ENCODE measurements at places on chromosomes 13 and 19.
A peak's percentile ranks its signal among the peaks of the same experiment; 100 is the strongest.

DNA sequence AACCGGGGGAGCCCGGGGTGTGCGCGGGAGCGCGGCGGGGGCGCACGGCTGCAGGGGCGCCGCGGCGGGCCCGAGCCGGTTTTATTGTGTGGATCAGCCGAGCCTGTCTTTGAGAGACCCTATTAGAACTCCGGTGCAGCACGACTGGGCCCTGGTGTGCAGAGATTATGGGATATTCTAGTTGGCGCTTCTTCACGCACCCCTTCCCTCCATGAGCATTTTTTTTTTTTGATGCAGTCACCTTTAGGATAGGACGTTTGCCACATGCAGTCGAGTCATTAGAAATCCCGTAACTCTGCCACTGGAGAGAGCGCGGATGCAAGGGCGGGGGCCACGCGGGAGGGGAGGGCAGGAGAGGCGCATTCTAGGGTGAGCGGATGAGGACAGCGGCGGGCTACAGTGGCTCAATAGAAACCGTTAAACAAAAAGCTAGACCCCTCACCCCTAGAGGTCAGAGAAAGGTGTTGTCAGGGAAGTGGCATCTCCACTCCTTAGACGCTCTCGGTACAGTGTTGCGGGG, 3.7 kb downstream of the FGF9 start:
- no peak for DNase-seq

DNA sequence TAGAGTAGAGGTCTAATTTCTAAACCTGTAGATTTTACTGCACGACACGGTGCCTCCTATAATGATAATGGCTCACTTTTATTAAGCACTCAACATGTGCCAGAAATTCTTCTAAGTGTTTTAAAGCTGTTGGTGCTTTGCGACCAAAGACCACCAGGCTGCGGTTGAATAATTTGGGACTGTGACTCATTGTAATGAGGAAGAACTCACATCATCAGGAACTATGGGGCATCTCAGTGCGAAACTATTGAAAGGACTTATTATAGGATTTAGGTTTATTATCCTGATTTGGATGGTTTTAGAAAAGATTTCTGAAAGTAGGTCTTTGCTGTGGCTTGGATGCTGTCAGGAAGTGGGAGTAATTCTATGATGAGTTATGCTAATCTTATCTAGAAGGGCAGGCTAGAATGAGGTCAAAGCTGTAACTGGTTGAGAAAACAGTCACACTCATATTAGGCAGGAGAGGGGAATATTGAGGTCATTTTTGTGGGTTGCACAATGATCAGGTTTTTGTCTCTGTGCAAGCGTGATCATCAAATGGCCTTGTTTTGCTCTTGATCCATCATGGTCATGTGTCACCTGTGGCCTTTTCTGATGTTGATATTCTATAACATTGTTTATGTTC, 266.8 kb downstream of the PCDH20 start:
- DNase-seq: no peak

DNA sequence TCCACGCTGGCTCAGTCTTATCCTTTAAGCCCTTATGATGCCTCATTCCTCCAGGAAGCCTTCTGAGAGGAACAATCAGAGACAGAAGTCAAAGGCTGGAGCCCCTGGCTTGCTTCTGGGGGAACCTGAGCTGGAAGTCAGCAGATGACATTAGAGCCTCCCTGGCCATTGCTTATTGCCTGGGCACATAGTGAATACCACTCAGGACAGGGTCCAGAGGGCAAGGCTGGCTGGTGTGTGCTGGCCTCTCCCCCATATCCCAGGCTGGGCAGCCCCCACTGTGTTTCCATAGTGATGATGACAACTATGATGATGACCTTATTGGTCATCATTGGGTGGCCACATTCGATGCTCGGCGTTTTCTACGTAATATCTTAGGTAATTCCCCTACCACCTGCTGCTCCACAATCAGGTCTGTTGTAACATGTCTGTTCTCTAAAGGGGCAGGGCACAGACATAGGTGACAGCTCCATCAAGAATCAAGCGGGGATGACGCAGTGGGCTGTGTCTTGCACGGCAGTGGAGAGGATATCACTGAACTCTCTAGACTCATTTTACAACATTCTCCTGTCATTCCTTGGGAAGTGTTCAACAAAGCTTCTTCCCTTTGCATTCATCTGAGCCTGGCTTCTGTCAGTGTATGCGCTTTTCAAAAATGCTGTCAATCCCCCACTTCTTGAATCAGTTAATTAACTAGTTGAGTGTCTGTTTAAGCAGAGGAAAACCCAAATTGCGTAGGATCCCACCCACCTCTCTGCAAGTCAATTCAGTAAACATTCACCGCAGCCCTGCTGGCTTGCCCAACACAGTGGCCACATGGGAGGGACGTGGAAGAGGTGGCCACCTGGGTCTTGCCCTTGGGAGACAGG, 89.4 kb upstream of the TSHZ3 start:
- no peak for DNase-seq

DNA sequence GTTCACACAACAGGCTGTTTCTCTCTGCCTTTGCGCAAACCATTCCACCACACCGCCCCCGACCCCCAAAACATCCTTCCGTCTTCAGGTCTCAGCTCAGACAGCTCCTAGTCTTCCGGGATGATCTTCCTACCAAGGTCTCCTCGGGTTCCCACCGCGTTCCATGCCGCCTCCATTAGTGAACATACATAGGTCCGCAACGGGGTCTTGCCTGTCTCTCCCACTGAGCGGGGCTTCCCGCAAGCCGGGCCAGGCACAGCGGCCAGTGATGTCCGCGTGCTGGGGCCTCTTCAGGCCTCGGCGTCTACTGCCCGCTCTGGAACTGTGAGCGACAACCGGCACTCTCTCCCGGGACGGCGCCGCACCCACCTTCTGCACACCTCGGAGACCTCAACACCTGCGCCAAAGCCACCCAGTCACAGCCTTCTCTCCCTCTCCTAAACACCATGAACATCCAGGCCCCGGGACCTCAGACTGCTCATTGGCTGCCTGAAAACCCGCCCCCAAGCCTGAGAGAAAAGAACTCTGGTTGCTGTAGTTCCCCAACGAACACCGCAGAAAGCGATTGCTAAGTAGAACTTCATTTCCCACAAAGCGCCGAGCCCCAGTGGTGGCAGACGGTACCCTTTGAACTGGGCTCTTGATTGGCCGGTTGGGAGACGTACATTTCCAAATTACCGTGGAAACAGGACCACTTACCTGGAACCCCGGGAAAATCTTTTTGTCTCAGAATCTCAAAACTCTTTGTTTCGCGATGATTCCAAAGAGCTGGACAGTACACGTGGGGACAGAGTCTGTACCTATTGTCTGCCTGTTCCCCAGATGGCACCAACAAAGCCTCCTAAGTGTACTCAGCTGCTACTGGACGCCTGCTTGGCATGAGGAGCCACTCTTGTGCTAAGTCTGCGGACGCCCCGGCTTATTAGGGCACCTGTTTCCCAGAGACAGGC, 9.5 kb downstream of the DYRK1B start:
- DNase-seq: peak; percentile 99

GRCh38 chr19:48614436-48615230, at the start of gene FAM83E:
Gene FAM83E, minus strand, starts transcription at chr19:48615076. Its CDS starts 1,704 bp downstream, at chr19:48613372.
- no peak for DNase-seq

- DNase-seq: no peak
Observed at GRCh38 chr19:53812335-53812734, 11.8 kb downstream of the NLRP12 start.

GRCh38 chr19:47309038-47309437, 623 bp upstream of the C5AR1 start:
- DNase-seq: no peak

DNA sequence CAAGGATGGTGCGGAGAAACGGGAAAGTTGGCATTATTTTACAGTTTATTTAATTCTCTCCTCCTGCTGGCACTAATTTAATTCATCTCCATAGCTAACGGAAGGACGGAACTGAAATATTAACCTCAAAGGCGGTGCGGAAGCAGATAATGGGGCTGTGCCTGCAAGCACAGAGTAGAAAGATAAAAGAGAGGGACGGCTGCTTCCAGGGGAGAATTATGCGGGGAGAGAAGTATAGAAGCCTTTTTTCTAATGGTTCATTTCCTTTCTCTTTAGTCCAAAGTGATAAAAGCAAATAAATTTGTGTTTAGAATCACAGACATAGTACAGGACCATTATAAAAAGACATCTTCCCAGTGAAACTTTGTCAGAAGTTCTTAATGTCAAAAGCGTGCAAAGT, 34.5 kb upstream of the UQCRFS1 start:
- no peak for DNase-seq

DNA sequence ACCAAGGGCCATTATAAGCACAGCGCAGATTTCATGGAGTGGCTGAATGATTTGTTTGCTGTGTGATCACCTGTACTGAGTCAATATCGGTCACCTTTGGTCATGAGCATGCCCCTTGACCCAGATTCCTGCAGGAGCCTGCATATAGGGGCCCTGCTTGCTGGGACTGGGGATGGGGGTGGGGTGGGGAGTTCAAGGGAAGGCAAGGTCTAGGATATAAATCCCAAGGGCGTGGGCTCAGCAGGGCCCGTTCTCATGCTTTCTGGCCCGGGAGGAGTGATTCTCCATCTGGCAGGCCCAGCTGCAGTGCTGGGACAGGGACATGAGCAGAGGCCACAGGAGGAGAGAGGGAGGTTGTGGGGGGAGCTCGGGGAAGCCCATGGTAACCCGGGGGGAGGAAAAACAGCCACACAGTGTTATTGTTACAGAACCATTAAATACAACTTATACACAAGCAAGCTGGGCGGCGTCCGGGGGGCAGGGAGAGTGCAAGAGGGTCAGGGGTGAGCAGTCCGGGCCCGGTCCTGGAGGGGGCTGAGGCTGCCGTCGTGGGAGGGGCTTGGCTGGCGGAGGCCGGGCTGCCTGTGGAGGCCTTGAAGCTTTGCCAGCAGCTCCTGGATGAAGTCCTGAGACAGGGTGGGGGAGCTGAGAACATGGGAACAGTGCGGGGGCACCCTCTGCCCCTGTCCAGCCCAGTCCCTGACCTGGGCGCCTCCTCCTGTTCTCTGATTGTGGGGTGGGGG, 5.2 kb downstream of the PPP1R14A start:
- DNase-seq: no peak

DNA sequence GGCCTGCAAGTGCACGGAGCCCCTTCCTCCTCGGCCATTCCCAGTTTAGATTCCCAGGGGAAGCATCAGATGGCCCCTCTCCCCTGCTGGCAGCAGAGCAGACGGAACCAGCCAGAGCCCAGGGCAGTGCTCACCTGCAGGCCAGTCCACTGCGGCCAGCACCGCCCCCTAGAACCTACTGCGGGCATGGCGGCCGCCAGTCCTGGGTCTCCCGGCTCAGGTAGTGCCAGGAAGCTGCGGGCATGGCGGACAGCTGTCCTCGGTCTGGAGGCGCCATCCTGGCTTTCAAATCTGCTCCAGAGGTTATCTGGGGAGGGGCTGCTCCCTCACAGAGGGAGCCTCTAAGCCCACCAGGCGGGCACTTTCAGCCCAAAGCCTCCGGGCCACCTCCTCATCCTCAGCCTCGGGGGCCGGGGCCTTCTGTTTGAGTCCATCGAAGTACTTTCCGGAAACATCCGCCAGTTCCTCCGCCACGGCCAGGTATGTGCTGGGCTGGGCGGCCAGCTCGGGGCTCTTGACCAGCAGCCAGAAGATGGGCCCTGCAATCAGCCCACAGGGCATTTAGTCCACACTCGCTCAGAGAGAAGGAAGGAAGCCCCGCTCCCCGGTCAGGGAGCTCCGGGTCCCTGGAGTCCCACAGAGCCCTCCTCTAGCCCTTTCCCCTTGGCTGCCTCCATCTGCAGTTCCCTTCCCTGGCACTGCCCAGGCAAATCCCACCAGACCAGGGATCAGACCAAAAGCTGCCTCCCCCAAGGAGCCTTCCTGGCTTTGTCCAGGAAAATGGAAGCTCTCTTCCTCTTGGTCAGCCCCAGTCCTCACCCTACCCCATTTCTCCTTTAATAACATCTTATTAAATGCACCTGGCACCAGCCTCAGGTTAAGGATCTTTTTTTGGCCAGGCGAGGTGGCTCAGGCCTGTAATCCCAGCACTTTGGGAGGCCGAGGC, 7.0 kb upstream of the GP6 start:
- no peak for DNase-seq

DNA sequence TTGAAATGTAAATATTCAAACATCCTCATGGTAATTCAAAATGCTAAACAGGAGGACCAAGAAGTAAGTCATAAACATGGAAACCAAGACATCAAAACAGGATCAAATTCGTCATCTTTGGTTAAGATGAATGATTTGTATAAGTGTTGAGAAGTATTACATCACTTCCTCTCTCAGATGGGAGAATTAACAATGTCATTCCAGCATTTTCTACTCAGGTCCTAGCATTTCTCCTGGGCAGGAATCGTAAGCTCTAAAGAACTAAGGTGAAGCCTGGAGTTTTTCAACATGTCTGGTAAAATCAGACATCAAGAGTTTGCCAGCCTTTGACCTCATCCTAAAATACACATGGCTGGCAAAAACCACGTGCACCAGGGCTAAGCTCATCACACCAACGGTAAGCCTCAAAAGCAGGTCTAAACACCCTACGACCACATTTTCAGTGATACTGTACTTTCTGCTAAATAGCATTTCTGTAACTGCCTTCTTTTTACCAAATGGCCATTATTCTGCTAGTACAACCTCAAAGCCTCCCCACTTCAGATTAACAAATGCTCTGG, 24.8 kb downstream of the RANBP3 start:
- DNase-seq: no peak

DNA sequence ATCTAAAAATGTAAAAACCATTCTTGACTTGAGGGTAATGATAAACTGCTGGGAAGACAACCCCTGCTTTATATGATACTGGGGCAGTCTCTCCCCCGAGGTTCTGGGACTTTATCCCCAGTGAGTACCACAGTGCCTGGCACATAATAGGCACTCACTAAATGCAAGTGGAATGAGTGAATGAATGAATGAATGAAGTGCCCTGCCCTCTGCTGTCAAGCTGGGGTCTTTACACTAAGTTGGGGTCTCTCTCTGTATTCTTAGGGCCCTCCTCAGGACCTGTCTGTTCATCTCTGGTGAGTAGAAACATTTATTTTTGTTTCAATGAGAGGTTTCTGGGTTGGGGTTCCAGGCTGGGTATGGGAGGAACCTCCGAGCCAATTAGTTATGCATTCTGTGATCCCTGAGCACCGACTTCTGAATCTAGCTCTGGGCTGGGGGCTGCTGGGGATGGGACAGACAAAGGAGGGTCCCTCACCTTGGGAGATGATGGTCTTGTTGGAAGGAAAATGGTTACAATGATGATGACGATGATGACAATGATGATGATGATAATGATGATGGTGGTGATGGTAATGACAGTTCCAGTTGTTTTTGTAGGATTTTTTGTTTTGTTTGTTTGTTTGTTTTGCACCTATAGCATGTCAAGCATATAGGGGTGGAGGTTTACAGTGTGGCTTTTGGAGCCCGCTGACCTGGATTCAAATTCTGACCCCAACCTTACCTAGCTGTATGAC, 44.3 kb upstream of the ADGRE1 start:
- DNase-seq: no peak

DNA sequence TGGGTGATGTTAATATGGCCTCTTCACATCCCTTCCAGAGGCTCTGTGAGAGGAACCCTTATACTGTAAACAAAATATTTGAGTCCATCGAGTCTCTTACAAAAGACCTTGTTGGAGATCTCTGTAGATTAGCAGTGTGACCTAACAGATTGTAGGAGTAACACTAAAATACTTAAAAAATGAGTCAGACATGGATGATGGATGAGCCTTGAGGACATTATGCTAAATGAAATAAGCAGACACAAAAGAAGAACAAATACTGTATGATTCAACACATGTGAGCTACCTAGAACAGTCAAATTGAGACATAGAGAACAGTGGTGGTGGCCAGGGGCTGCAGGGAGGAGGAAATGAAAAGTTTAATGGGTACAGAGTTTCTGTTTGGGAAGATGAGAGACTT, 152.2 kb upstream of the UBL3 start:
- no peak for DNase-seq
